ENCODE measurements at places on chromosomes 4 and X.

- no peak for DNase-seq
These were observed 91.7 kb upstream of the KDR start for GRCh38 chr4:55216863-55217635.

- DNase-seq, result no peak
These were observed 341.2 kb upstream of the BOD1L1 start for GRCh38 chr4:13968723-13969122.

- no peak for DNase-seq
These were observed 9.2 kb downstream of the WDR1 start for GRCh38 chr4:10107111-10108091.

- DNase-seq, result peak; percentile 6
These were observed 73.3 kb downstream of the TASL start for GRCh38 chrX:30504309-30504708.

DNA sequence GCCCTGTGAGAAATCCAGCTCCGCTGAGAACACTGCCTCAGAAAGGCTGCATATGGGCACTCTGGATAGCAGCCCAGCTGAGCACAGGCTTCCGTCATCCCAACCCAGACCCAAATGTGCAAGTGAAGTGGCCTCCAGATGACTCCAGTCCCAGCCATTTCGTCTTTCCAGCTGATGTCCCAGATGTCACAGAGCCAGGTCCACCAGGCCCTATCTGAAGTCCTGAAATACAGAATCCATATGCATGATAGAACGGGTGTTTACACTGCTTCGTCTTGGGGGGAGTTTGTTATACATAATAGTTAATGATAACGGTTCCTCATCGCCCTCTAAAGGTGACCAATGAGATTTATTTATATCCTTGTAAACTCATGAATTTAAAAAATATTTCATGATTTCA lies 72.6 kb upstream of the TRIM2 start:
- no peak for DNase-seq

DNA sequence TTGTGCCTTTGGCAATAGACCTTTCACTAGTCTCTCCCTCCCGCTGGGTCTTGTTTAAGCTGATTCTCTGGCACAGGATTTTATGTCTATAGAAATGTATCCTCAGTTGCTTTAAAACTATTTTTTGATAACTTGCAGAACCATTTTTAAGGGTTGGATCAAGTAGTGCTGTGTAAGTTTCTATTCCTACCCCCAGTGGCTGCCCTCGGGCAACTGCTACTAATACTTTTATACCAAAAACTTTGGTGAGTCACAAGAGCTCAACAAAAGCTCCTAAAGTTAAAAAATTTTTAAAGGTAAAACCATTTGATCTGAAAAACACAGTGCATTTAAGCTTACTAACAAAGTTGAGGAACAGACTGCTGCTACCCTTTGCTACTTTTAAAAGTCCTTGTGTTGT lies 1460.6 kb upstream of the PCDH7 start:
- no peak for DNase-seq

DNA sequence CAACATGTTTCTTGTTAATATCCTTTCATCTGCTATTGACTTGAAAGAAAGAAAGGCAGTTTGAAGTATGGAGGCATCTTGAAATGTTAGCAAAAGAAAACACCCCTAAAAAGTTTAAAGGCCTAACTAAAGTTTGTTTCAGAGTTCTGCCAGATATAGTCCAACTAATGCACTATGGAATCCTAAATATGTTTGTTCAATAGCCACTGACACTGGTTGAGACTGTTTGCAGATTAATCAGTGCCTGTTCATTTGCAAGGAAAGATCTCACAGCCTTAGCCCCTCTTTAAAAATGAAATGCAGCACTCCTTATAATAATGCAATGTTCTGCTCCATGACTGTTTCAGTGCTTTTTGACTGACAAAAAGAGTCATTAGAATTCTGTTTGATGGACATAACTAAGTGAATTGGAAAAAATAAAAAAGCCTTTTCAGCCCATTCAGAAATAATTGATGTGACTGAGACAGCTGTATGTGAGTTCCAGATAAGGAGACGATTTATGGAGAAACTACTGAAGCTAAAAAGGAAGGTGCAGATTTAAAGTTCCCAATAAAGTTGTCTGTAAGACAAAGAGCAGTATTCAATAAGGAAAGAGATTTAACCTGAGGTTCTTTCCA lies 192.0 kb downstream of the PCDH7 start:
- DNase-seq, result no peak

DNA sequence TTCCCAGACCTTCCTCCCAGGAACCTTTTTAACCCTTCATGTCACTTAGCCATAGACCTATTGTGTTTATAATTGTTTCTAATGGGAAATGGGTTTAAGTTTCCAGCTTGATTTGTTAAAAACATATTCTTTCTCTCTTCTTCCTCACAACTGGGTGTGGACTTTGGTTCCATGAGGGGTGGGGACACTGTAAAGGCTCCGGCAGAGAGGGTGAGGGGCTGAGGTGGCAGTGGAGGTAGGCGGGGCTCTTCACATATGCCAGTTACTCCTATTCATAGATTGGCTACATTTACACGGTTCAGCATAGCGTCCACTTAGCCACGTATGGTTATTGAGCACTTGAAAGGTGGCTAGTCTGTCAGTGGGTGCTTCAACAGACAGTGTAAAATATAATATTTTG lies 7.8 kb downstream of the INTS6L start:
- peak; percentile 31 for DNase-seq

DNA sequence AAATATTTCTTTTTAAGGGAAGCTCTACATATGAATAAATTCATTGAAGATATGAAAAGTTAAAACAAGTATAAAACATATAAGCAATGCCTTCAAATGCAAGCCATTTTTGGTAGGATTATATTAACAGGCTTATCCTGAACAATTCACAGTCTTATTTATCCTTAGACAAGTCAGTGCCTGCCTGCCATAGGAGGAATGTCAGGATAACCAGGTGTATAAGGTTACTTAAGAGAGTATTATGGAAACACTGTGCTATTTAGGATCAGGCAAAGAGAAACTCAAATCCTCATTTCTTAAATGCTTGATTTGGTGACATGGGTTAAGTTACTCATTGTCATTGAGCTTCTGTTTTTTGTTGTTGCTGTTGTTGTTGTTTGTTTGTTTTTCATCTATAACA lies 2029.9 kb upstream of the AGA start:
- DNase-seq, result no peak

- DNase-seq, result no peak
These were observed 620.2 kb upstream of the BOD1L1 start for GRCh38 chr4:14247767-14248166.

GRCh38 chrX:139971394-139971749 lies 6.1 kb upstream of the CXorf66 start:
- DNase-seq, result no peak

DNA sequence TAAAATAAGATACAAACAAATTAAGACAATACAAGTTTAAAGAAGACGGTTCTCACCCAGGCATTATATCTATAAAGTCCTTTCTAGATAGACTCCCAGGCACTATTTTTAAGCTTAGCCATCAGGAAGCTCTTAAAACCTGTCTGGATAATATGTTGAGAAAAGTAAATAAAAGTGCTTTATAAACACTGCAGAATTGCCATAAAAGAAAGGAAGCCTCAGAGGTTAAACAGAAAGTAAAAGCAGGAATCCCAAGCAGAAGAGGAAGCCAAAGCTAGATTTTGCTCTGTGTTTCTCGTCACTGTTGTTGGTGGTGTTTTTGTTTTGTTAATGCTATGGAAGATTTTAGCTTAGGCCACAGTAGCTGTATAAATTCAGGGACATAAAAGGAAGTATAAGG lies 1267.3 kb downstream of the PCDH19 start:
- no peak for DNase-seq

DNA sequence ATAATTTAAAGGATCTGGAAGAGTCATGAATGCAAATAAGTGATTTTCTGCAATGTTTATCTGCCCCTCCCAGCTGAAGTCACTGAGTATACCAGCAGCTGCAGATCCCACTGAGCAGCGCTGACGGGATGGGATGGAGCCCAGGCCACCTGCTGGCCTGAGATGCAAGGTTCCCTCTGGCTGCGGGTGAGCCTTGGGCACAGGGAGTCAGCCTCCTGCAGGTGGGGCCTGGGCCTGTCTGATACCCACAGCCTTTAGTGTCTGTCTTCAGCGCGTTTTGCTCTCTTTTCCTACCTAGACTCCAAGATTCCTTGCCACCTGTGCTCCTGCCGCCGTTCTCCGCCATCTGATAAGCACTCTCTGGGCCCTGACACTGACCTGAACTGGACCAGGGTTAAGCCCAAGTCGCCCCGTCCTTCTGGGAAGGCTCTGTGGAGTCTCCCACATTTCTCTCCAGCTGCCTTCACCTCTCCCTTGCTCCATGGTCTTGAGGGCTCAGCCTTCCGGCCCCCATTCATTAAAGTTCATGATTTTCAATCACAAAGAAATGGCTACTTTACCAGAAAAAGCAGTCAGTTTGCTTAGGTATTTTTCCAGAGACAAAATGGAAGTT lies 223.1 kb upstream of the FAT1 start:
- DNase-seq, result no peak

DNA sequence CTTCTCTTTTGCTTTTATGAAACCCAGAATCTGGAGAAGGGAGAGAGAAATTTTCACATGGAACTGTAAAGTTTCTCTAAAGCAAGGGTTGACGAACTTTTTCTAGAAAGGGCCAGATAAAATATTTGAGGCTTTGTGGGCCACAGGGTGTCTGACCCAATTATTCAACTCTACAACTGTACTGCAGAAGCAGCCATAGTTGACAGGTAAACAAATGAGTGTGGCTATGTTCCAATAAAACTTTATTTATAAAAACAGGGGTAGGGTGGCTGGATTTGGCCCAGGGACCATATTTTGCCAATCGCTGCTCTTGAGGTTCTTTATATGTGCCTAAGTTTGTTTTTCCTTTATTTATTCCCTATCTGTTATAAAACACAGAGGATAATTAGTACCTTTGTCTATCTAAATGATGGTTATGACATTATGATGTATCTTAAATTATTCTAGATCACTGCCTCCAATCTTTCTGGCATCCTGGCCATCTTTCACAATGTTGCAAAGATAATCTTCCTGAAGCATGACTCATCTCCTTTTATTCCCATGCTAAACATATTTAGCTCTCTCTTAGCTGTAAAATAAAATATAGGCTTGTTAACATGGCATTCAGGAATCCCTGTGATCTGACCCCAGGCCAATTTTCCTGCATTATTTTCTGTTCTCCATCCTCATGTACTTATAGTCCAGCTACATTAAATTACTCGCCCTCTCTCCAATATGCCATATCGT lies 106.8 kb upstream of the CBLL2 start:
- DNase-seq, result peak; percentile 28

- DNase-seq, result no peak
These were observed 43.2 kb upstream of the BMPR1B start for GRCh38 chr4:94714365-94715160.

DNA sequence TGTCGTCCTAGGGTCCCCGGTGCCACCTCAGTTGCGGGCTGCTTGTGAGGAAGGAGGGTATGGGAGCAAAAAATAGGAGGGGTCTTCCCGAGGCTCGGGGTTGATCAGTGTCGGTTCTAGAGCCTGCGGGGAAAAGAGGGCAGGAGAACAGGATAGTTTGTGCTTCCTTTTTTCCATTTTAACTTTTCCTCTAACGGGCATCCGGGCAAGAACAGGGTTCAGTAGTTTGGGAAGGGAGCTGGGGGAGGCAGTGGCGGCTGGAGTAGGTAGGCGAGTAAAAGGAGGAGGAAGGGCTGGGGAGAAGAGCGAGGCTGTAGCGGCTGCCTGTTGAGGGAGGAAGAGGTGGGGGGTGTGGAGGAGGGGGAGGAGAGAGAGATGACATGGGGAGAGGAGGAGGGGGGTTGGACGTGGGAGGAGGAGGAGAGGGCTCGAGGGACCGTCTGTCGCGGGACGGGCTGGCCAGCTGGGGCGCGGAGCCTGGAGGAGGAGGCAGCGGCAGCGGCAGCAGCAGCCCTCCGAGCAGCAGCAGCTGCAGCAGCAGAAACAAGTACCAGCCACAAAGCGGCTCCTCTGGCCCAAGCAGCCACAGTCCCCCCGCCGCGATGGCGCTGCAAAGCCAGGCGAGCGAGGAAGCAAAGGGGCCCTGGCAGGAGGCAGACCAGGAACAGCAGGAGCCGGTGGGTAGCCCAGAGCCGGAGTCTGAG lies at the start of gene SLC16A2:
TSS of gene SLC16A2 (plus strand) at position 458 of the 704 bp plus-strand sequence. CDS start at position 603, 145 bp downstream.
- DNase-seq, result peak; percentile 12

GRCh38 chr4:24657768-24658617 lies 73.6 kb upstream of the DHX15 start:
- peak; percentile 67 for DNase-seq

Measured in COLO829 (cell line).